ENCODE measurements at places on chromosomes 4 and X.

GRCh38 chrX:71617742-71618141 lies 569 bp downstream of the CXCR3 start:
- no peak for DNase-seq

- no peak for DNase-seq
These were observed at the start of gene PASD1 for GRCh38 chrX:151563449-151563848. Gene PASD1, plus strand, starts transcription at chrX:151563675. Its CDS starts 37,879 bp downstream, at chrX:151601554.

GRCh38 chr4:3323071-3323481 lies 30.3 kb downstream of the RGS12 start:
- no peak for DNase-seq

GRCh38 chr4:36208893-36209473 lies 35.3 kb downstream of the ARAP2 start:
- DNase-seq = peak; percentile 71

GRCh38 chrX:48530736-48531135 lies 8.8 kb upstream of the TBC1D25 start:
- no peak for DNase-seq

GRCh38 chr4:26069218-26069617 lies 155.2 kb downstream of the SMIM20 start:
- no peak for DNase-seq

DNA sequence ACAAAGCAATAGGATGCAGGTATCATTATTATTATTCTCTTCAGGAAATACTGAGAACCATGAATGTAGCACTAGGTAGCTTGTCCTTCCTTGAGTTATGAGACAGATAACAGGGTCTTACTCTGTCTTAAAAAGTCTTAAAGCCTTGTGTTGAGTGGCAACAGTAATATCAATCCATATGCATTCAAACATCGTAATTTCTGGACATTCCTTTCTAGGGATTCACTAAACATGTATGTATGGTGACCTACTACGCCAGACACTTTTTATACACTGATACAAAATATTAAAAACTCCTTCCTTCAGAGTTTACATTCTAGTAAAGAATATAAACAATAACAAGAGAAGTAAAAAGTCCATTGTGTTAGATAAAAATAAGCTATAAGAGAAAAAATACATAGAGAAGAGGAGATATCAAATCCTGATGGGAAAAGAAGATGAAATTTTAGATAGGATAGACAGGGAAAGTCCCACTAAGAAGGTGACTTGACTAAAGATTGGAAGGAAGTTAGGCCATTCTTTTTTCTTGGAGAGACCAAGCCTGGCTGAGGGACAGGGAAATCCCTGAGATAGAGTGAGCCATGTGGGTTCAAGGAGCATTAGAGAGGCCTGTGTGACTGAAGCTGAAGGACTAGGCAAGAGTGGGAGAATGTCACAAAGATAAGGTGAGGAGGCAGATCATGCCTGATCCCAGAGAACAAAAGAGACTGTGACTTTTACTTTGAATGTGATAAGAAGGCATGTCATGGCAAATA lies 5.0 kb upstream of the DDX60L start:
- no peak for DNase-seq

DNA sequence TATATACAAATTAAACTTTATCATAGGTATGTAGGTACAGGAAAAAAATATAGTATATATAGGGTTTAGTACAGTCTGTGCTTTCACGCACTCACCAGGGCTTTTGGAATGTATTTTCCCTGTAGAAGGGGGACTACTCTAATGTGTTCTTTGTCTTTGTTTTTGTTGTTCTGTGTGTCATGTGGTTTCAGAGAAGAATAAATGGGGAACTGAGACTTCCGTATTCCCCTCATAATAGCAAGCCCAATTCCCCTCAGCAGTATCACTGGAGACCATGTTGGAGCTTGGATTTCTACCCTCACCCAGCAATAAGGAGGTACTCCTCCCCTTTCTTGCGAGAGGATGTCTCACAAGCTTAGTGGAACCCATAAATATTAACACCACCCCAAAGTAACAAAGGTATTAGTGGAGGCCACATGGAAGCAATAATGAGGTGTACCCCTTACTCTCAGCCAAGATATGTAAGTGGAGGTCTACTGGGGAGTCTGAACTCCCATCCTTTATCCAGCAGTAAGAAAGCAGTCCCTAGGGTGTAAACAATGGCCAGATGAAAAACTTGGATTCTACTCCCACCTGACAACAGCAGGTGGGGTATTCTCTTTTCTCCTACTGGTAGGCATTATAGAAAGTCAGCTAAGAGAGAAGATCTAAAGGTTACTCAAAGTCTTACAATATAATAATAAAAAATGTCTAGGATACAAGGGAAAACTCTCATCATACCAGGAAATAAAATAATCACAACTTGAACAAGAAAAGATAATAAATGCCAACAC lies 805.4 kb upstream of the GALNTL6 start:
- no peak for DNase-seq
